ENCODE measurements at places on chromosomes 13 and 19. TPM values are rescaled to one million over a fixed set of nuclear protein-coding genes. Genes with fewer than 3 reads are reported as not detected.

DNA sequence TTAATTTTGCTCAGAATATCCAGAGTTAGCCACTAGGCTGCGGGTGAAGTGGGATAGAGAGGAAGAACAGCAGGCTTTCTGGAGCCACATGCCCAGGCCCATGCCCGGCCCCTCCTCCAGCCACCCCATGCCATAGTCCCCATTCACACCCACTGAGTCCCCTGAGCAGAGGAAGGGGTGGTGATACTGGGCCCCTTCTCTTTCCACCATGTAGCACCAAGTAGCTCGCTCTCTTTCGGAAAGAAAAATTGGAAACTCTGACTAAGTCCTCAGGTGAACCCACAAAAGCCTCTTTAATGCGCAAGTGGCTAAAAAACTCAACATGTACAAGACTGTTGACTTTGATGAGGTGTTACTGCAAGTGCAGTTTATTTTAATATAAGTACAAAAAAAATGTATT is 76.7 kb upstream of the GPR183 start:
- no peak for DNase-seq

DNA sequence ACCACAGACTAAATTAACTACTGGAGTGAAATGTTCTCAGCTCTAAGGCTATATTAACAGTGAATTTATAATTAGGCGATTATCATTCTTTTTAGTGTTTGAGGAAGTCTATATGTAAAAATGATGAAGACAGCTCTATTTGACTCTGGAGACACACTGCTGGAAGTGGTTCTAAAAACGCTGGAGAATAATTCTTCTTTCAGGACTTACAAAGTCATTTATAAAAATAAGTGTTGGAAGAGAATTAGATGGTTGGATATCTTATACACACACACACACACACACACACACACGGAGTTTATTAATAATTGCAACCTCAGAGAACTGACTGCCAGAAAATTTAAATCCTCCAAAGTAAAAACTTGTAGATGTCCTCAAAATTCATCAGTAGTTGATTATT is 1171.3 kb downstream of the EFNB2 start:
- no peak for DNase-seq

Gene RPL13A
- polyA plus RNA-seq = 3,682 TPM

DNA sequence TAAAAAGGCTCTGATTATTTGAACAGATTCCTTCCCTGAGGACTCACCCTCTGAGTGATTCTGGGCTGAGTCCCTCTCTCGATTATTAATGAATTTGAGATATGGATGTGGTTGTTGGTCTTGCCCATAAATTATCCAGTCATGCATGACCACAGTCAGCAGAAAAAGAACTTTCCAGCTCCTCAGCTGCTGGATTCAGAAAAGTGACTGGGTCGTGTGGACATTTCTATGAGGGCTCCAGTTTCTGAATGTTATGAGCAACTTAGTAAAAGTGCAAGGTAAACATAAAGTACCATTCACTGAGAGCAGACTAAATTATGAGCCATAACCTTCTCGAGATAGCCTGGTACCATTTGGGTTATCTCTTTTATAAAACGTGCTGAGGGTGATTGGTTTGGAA is 100.1 kb upstream of the CLDN10 start:
- DNase-seq = no peak

- DNase-seq = no peak
These were observed 67.5 kb downstream of the POSTN start for GRCh38 chr13:37531049-37531448.

GRCh38 chr19:47157431-47158321 is 27.0 kb downstream of the SAE1 start:
- no peak for DNase-seq

- no peak for DNase-seq
These were observed 11.1 kb upstream of the PLIN3 start for GRCh38 chr19:4878491-4878968.

GRCh38 chr19:3005345-3005744 is 23.7 kb downstream of the TLE2 start:
- no peak for DNase-seq

Gene NCAN
- not detected for polyA plus RNA-seq

Gene DHDH
- not detected for polyA plus RNA-seq

Gene SMAD9
- 10.5 TPM for polyA plus RNA-seq

Gene USHBP1
- polyA plus RNA-seq = 8.9 TPM

GRCh38 chr19:41657157-41657556 is 30.3 kb upstream of the CEACAM4 start:
- DNase-seq = no peak

Gene GGN
- polyA plus RNA-seq = 0.28 TPM

GRCh38 chr19:15317392-15318071 is 14.8 kb downstream of the BRD4 start:
- DNase-seq = no peak

Gene FLT1
- polyA plus RNA-seq = 7.3 TPM

- no peak for DNase-seq
These were observed 1215.5 kb upstream of the PCDH20 start for GRCh38 chr13:62631124-62631523.

DNA sequence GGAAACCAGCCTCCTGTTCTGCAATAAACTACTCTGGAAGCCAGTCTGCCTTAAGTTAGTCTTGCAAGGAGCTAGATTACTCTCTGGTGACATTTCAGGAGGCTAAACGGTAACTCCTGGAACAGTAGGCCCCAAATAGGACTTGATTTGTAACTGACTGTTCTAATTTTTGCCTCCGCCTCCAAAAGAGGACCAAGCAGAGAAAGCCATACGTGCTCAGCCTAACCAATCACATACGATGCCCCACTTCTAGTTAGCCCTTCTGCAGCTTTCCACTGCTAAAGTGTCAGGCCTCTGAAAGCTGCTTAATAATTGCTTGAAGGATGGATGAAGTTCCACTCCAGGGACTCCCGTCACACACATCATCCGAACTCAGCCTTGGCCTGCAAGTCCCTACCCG is 744 bp downstream of the ZNF805 start:
- DNase-seq = no peak

Gene OR7A5
- not detected for polyA plus RNA-seq

Gene SPRYD7
- 5.4 TPM for polyA plus RNA-seq

Gene PCDH17
- polyA plus RNA-seq = 2.4 TPM

DNA sequence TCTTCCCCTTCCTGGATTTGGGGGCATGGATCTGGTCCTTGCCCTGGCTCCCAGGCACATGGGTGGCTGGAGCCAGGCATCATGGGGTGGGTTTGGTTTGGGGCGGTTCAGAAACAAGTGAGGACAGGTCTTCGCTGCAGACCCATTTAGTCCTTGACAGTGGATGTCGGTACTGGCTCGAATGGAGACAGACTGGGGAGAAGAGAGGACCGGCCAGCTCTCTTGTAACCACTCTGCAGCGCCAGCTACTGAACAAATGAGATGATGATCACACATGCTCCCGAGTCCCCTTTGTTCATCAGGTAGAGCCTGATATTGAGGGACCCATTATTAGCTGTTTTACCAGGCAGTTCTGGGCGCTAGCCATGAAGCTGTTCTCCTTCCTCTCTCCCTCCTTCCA is 64.5 kb downstream of the CHST8 start:
- no peak for DNase-seq

DNA sequence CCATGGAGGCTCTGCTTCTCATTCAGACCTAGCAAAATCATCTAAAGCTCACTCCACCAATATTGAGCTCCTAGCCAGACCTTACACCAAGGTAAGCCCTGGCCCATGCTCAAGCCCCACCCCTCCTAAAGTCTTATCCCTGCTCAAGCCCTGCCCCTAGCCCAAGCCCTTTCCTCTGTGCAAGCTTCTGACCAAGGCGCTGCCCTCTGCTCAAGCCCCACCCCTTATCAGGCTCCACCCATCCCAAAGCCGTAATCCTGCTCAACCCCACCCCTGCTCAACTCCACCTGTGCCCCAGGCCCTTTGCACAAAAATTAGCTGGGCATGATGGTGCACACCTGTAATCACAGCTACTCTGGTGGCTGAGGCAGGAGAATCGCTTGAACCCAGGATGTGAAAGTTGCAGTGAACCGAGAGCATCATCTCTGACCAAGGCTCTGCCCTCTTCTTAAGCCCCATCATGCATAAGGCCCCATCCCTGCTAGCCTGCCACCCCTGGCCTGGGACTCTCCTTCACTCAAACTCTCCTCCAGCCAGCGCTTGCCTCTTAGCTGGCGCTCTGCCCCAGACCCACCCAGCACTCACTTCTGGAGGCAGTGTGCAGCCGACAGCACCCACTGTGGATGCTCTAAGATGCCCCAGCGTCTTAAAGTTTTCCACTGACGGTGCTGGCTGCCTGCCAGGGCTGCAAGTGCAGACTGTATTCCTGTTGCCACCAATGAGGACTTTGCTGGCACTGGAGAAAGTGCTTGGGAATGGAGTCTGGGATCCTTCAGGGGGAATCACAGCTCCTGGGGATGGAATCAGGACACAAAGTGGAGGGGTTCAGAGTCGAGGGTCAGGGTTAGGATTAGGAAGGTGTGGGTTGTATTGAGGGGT is 16.5 kb downstream of the KLK4 start:
- no peak for DNase-seq

GRCh38 chr13:113293686-113294085 is 3.4 kb upstream of the LAMP1 start:
- DNase-seq = no peak

DNA sequence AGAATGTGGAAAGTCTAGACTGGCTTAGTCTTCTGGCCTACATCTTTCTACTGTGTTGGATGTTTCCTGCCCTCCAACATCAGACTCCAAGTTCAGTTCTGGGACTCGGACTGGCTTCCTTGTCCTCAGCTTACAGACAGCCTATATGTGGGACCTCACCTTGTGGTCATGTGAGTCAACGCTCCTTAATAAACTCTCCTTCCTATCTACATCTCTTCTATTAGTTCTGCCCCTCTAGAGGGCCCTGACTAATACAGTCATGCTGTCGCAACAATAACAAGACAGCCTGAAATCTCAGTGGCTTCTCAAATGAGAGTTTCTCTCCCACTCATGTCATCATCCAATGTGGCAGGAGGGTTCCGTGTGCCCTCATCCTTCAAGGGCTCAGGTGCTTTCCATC is 347.8 kb downstream of the MZT1 start:
- DNase-seq = no peak

DNA sequence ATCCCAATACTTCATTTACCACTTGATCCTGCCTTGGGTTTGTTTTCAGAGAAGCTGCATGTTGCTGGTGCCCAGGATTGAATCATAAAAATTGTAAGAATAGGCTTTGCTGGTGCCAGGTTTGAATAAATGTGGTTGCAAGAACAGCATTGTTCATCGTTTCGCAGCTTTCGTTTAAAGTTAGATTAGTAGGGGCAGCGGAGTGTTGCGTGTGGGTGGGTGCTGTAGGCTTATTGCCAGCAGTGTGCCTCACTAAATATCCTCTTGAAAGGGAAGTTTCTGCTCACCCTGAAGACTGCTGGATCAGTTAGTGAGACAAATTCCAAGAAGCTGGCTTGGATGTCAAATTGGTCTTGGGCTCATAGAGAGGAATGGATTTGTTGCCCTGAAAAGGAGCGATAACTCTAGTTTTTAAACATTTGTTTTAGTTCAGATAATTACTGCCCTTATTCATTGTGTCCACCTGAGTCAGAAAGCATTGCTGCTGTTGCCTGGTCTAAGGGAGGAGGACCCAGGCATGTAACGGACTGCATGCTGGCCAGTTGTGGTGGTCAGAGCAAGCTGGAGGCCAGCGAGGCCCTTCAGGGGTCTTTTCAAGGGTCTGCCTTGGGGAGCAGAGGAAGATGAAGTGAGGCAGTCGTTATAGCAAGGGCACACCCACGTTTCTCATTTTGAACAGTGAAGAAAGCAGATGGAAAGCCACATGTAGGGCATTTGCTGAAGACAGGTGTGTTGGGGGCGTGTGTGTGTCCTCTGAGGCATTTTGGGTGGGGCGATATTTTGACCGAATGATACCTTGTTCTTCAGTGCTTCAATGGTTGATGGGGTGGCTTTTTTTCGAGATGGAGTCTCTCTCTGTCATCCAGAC is 8.5 kb downstream of the ILF3 start:
- DNase-seq = no peak

Gene LRRC25
- polyA plus RNA-seq = 3.2 TPM

GRCh38 chr19:17159466-17160393 is 55.4 kb upstream of the USE1 start:
- no peak for DNase-seq

Gene ADGRE3
- polyA plus RNA-seq = 0.43 TPM

DNA sequence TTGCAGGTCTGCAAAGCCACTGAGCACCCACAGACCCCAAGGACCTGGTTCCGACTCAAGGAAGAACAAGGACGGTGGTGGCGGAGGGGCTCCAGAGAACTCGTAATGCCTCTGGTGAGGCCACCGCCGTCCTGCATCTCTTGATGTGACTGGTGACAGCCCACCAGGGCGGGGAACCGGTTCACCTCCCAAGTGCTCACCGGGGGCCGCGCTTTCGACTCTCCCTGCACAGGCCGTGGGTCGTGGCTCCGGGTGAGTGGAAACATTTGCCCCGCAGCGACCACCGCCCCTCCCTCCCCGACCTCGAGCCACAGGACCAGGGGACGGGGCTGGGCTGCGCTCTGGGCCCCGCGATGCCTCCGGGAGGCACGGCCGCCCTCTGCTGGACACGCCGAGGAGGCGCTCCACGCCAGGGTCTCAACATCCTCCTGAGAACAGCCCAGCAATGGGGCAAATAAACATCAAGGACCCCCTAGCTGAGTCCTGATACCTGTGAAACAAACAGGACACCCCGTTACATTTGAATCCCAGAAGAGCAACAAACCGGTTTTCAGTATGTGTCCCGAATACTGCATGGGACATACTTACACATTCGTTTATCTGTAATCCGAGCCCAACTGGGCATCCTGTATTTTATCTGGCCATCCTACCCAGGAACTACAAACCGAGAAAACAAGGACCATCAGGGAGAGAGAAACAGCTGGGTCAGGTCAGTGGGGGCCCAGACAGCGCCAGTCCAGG is 3.9 kb upstream of the PLPP2 start:
- no peak for DNase-seq

GRCh38 chr13:101455863-101456262 is 3.4 kb downstream of the ITGBL1 start:
- no peak for DNase-seq

GRCh38 chr19:1066251-1066747 is 668 bp upstream of the ARHGAP45 start:
- DNase-seq = no peak

DNA sequence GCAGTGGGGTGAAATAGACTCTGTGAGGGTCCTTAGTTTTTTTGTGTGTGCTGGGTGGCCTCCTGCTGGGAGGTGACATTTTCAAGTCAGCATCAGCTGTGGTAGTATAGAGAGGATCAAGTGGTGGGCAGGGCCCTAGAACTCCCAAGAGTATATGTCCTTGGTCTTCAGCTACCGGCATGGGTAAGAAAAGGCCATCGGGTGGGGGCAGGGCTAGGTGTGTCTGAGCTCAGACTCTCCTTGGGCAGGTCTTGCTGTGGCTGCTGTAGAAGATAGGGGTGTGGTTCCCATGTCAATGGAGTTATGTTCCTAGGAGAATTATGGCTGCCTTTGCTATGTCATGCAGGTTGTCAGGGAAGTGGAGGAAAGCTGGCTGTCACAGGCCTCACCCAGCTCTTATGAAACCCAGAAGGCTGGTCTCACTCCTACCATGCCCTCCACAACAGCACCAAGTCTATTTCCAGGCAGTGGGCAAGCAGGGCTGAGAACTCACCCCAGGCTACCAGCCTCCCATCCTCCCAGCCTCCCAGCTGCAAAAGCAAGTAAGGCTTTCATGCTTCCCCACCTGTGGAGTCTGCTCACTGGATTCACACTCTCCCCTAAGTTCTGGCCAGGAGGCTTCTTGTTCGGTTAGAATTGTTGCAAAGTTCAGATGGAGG is 130.6 kb upstream of the SOX1 start:
- no peak for DNase-seq

Gene ADM5
- 1.6 TPM for polyA plus RNA-seq
